Activated naive CD4-positive, alpha-beta T cell treated with anti-CD3 and anti-CD28 coated beads, Interleukin-2, amount 10 ng/mL, durations not matched to agents 7 days and 5 days (primary cell): ENCODE measurements at places on chromosomes 6 and 20.

- DNase-seq = no peak
These were observed 140.4 kb upstream of the CITED2 start for GRCh38 chr6:139514819-139515218.

GRCh38 chr6:25041485-25042035, 105.8 kb upstream of the RIPOR2 start:
- DNase-seq = peak; percentile 36

GRCh38 chr6:123777563-123777962, 26.1 kb upstream of the NKAIN2 start:
- no peak for DNase-seq

- DNase-seq = no peak
These were observed 454.7 kb downstream of the TFAP2B start for GRCh38 chr6:51273228-51273961.
